ENCODE measurements at places on chromosomes 4 and X. TPM values are rescaled to one million over a fixed set of nuclear protein-coding genes. Genes with fewer than 3 reads are reported as not detected.

Gene MAGEC2
- not detected for polyA plus RNA-seq

Gene SLC25A43
- 8.3 TPM for polyA plus RNA-seq

Gene ADH5
- polyA plus RNA-seq, result 120 TPM

Gene GTPBP6
- polyA plus RNA-seq, result 64.9 TPM

Gene S100P
- polyA plus RNA-seq, result 32.8 TPM

Gene HNRNPD
- polyA plus RNA-seq, result 269 TPM

Gene SH2D1A
- 81.1 TPM for polyA plus RNA-seq

Gene PDGFRA
- 9.2 TPM for polyA plus RNA-seq

Gene SPINK2
- 5.8 TPM for polyA plus RNA-seq

Gene XAGE1B
- 0.14 TPM for polyA plus RNA-seq

Gene ARR3
- polyA plus RNA-seq, result 0.02 TPM

Gene TLL1
- 0.59 TPM for polyA plus RNA-seq

Gene GUCY1B1
- 5.5 TPM for polyA plus RNA-seq

Gene STK26
- 48.1 TPM for polyA plus RNA-seq

Measured in thymus (tissue), 14 donors.